NCI-H146 (cell line): ENCODE measurements at places on chromosomes 16 and 17.

DNA sequence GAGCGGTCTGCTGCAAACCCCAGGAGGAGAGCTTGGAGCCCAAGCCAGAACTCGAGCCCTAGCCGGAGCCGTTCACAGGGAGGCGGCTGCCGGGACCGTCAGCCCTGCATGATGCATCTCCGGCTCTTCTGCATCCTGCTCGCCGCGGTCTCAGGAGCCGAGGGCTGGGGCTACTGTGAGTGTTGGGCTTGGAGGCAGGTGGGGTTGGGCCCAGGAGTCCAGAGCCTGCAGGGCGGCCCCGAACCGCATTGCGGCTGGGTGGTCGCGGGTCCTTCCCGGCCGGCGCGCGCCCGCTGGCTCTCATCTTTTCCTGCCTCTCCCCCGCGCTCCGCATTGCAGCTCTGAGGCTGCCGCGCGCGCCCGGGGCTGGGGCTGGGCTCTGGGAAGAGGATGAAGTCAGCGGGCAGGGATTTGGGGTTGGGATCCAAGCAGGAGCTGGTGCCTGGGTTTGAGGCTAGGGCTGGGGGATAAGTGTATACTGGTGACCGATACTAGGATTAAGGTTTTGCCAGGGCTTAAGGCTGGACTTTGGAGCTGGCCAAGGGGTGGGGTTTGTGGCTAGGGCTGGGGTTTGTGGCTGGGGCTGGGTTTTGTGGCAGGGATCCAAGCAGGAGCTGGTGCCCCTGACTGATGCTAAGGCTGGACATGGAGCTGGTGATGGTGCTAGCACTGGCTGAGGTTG lies 532 bp downstream of the CNTNAP1 start:
- peak; percentile 58 for DNase-seq

DNA sequence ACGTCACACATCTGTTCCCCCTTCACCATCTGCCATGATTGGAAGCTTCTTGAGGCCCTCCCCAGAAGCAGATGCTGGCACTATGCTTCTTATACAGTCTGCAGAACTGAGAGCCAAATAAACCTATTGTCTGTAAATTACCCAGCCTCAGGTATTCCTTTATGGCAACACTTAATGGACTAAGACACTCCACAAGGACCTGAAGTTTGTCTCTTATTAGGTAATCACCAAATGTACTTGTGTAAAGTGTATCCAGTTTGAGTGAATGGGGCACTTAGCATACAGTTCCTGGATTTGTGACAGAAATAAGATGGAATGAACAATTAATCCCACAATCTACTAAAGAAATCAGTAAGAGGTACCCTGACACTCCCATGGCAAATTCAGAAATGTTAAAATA lies 105.3 kb downstream of the SLC39A11 start:
- DNase-seq: no peak

DNA sequence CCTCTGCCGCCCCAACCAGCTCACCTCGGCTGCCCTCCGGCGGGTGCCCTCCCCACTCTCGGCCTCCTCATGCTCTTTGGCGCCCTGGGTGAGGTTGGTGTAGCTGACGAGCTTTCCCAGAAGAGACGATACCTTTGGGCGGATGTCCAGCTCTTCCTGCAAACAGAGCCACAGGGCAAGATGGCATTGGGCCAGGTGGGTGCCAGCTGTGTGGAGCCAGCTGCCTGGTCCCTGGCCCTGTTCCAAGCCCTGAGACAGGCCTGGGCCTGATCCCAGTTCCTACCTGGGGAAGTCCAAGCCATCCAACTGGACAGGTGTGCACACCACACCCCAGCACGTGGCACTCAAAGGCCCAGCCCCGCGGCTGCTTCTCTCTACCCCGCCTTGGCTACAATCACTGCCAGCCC lies 6.9 kb downstream of the SLC12A4 start:
- peak; percentile 95 for DNase-seq

DNA sequence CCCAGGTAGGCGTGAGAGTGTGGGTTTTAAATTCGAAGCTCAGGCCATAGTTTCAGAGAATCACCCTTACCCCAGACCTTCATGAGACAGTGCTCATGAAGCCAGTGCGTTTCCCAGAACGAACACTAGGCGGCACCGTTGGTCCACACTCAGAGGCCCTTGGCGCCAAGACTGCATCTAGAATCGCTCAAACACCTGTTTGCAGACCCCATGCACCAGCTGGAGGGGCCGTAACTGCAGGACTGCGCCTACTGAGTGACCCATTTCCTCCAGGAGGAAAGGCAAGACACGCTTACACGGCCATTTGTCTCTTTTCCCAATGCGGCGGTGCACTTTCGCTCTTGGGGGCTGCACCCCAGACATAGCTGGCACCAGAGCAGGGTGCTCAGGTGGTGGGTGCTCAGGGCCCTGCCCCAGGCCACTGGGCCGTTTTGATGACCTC lies 34.0 kb downstream of the ADGRG5 start:
- DNase-seq: peak; percentile 42

GRCh38 chr16:83068686-83069085 lies 441.9 kb downstream of the CDH13 start:
- no peak for DNase-seq
